AG10803 (cell line): ENCODE measurements at places on chromosomes 1 and 21.

DNA sequence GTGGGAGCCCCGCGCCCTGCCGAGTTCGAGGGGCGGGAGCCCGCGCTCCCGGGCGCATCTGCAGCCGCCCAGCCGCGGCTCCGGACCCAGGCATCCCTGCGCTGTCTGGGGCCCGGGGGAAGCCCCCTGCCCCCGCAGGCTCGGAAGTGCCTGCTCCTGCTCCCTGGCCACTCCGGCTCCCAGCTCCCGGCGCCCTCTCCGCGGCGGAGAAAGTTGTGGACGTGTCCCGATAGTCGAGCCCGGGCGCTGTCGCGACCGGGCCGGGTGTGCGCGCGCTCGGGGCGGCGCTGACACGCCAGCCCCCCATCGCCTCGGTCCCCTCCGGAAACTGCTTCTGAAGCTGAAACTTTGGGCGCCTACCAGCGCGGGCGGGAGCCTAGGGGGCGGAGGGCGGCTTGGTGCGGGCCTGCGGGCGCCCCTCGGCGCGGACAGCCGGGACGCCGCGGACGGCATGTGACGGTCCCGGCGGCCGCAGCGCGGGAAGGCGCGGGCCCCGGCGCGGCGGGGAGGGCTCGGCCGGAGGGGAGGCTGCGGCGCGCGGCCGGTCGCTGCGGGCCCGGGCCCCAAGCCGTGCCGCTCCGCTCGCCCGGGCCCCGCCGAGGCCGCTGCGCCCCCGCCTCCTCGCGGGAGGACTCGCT is 515 bp downstream of the MAN1C1 start:
- no peak for DNase-seq

DNA sequence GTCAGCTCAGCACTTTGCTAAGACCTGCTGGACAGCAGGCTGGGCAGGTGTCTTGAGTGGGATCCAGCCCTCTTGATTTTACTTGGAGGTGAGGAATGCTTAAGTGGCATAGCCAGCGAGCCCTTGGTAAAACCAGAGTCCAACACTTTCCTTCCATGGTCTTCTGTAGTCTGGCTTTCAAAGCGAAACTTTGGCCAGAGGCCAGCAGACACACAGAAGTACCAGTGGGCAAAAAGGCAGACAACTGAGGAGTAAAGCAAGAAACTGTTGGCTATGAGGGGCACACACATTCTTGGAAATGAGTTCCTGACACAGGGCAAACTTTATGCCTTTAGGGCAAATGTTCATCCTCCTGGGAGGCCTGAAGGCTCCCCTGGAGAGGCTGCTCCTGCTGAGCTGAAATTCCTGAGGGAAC is 281.0 kb upstream of the POU3F1 start:
- DNase-seq = no peak

DNA sequence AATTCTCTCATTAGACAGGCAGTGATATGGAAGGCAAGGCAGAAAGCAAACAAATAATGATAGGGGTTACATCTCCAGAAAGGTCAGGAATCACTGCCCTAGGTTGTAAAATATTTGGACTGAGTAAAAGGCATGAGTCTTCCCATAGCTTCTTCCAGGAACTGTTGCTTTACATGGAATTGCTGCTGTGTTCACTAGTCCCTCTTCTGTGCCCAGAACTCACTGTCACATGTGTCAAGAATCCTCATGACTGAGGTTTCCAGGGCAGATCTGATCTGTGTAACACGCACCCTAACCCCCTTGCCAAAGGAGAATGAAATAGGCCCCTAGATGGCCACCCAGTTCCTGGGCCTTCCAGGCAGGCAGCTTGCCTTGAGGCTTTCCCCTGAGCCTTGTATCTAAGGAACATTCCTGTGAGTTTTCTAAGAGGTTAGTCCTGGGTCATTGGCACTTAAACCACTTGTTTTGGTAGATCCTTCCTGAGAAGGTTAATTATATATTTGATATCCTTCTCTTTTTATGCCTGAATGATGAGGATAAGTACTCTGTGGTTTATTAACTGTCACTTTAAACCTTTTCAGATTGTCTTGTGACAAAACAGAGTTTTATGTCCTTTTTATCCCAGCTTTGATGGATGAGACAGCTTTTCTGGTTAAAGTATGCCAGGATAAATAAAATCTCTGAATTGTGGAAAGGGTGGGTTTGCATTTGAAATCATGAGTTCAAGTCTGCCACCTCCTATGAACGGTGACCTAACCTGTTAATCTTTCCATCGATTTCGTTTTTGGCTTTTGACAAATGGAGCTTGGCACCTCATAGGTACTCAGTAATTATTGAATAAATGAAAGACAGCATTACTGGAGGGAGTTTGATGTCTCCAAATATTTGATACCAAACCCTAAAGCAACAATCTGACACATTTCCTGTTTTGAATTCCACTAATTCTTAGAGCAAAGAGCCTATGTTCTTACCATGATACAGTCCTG is 163.3 kb downstream of the DHRS3 start:
- peak; percentile 83 for DNase-seq

DNA sequence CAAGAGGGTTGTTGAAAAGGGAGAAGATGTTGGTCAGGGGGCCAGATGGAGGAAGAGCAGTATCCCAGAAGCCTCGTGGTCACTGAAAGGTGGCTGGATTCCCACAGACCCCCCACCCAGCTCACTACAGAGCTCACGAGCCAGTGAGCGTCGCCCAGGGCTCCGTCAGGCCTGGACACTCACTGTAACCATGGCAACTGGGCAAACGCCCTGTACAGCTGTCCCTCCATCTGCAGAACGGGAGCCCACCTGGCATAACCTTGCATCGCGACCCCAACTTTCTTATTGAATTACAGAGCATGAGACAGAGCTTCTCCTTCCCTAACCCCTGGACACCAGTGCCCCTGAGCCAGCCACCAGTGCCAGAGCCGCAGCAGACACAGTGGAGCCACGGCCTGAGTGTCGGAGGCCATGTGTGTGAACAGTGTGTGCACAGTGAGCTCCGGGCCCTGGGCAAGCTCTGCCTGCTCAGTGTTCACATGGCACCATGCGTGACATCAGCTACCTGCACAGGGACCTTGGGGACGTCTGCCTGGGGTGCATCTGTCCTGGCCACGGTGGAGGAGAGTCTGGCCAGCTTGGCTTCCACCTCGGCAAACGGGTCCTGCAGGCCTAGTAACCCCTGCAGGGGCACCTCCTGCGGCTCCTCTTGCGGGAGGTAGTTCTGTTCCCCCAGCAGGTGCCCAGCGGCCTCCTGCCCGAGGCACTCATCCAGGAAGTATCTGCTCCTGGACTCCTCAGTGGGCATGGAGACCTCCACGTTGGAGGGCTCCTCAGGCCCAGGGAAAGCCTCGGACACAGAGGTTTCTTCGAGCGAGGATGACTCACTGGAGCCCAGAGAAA is 25.9 kb upstream of the DDOST start:
- no peak for DNase-seq

- peak; percentile 45 for DNase-seq
Observed at GRCh38 chr1:225447650-225448089, 19.8 kb upstream of the LBR start.

DNA sequence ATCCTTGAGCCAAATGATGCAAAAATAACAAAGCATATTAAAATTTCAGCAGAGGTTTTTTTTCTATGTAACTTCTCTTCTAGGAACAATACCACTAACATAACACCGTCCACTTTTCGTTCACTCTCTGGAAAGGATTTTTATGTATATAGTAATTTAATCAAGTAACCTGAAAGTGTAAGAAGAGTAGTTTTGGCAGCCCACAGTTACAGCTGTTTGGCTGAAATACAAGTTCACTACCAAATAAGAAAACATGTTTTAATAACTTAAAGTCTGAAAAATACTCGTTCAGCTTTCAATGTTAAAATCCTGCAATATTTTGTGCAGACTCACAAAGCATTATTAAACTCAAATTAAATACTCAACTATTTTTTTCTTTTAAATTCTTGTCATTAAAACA is 896.8 kb upstream of the ADGRL4 start:
- DNase-seq = peak; percentile 8

- no peak for DNase-seq
Observed at GRCh38 chr1:31871703-31872102, 55.9 kb upstream of the SPOCD1 start.

DNA sequence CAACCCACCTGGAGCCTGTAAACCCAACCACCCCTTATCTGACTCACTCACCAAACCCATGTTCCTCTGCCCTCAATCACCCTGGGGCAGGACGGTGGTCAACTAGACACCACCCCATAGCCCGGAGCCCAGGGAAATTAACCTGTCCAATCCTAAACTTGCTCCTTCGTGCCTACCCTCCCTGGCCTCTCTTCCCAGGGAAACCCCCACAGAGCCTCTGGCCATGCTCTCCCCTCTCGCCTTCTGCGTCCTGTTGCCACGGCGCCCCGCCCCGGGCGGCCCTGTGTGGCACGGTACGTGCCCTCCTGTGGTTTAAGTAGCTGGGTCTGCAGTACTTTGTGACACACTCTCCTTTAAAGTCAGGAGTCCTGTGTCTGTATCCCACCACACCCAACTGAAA is 4.0 kb upstream of the FTCD start:
- no peak for DNase-seq

GRCh38 chr1:169595764-169596711 is 9.8 kb upstream of the F5 start:
- DNase-seq = peak; percentile 12

DNA sequence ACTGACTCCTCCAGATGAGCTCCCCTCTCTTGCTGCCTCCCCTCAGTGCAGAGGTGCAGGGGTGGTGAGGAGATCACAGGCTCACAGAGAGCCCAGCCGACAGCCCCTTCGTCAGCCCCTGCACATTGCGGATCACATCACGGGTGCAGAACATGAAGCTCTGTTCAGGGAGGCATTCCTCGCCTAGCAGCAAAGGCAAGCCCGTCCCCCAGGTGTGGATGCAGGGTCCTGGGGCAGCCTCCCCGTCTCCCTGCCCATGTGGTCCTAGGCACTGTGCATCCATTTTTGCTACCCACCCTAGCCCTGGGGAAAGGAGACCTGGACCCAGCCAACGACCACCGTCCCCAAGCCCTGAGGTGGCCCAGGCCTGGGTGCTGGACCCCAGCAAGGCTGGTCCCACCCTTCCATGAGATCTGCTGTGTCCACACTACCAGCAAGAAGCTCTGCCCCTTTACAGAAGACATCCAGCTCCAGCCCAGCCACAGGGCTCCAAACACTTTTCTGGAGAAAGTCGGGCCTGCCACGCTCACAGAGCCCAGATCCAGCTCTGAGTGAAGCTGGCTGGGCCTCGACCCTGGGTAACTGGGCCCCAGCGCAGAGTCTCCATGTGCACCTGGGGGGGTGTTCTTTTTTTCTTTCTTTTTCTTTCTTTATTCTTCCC is 248.7 kb downstream of the NPHP4 start:
- no peak for DNase-seq

DNA sequence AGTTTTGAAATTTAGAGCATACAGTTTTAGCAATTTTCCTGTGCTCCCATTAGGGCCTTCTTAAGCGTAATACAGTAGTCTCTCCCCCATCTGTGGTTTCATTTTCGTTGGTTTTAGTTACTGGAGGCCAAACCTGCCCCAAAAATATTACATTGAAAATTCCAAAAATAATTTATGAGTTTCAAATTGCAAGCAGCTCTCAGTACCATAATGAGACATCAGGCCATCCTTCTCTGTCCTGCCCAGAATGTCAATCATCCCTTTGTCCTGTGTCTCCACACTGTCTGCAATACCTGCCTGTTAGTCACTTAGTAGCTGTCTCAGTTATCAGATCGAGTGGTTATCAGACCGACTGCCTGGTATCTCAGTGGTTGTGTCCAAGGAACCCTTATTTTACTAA is 45.4 kb downstream of the ADSS2 start:
- no peak for DNase-seq

DNA sequence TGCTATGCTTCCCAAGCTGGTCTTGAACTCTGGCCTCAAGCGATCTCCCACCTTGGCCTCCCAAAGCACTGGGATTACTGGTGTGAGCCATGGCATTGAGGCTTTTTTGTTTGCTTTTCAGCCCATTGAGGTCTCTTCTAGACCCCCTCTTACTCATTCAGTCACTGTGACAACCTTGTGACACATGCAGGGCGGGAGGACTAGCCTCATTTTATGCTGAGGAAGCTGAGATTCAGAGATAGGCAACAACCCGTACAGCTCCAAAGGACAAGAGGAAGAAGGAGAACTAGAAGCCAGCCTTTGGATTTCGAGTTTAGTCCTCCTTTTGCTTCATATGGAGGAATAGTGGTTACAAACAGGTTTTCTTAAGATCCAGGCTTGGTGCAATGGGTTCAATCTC is 83.9 kb upstream of the WDR26 start:
- DNase-seq = no peak

GRCh38 chr21:15397258-15397657 is 332.5 kb upstream of the NRIP1 start:
- no peak for DNase-seq

- peak; percentile 4 for DNase-seq
Observed at GRCh38 chr1:174448974-174449373, 1.2 kb downstream of the GPR52 start.

DNA sequence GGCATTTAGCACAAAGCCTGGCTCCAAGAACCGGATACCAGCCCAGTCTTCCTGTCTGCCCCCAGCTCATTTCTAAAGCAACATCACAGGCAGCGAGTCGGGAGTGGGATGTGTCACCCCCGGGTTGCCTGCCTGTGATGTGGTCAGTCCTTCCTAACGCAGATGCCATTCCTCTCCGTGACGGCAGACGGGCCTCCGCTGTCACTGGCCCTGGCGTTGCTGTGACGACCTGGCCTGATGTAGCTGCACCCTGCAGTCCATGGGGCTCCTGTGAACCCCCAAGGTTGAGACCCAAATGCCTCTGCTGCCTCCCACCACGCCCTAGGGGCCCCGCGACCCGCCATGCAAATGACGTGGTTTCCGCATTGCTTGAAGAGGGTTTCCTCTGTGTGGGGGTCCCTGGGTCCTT is 12.3 kb downstream of the TNFRSF1B start:
- DNase-seq = peak; percentile 76

DNA sequence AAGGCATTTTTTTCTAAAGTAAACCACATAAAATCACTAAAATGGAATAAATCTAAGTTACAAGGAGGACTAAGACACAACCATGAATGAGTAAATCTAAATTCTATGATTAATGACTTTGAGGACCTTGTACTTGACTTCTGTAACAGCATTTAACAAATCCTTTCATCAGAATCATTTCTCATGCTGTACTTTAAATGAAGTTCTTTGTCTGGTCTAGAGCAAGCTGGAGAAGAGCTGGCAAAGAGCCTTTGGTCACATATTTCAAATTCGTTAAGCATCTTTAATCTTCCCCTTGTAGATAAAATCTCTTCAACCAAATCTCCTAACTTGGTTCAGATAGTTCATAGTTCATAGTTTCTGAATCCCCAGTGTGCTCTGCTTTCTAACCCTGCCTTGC is 405.4 kb downstream of the PTPRC start:
- no peak for DNase-seq

DNA sequence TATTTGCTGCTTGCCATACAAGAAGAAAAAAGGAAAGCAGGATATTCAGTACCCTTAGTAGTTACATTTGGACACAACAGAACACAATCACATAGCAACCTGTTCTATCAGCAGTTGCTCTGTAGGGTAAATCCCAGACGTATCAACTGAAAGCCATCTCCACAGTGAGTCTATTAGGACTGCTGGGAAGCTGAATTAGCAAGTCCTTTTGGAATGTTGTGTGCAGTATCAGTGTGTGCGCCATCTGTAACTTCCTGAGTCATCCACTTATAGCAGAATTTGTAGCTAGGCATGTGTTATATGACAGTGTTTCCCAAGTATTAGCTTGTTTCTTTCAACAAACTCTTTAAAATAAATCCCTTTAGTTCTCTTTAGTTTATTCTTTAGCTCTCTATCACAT is 21.3 kb downstream of the CCDC30 start:
- peak; percentile 95 for DNase-seq

GRCh38 chr1:93446837-93447451 is 974 bp upstream of the FNBP1L start:
- DNase-seq = no peak
